ENCODE measurements at places on chromosomes 5 and 9. TPM values are rescaled to one million over a fixed set of nuclear protein-coding genes. Genes with fewer than 3 reads are reported as not detected.

BDP1 gene
- total RNA-seq, result 10.1 TPM

SLC1A3 gene
- total RNA-seq, result 33.9 TPM

FOXI1 gene
- not detected for total RNA-seq

ARID3C gene
- total RNA-seq, result 0.08 TPM

GTF2H2 gene
- total RNA-seq, result 23.0 TPM

AJM1 gene
- total RNA-seq, result 0.90 TPM

SHB gene
- total RNA-seq, result 28.8 TPM

GABRA1 gene
- not detected for total RNA-seq

HSD17B3 gene
- total RNA-seq, result not detected

MOB3B gene
- 0.15 TPM for total RNA-seq

EGFLAM gene
- 2.1 TPM for total RNA-seq

RALGDS gene
- 22.1 TPM for total RNA-seq

SPATA6L gene
- 0.23 TPM for total RNA-seq

ANGPTL2 gene
- total RNA-seq, result 3.8 TPM

ELOVL7 gene
- total RNA-seq, result under 0.01 TPM

DRD1 gene
- total RNA-seq, result 0.70 TPM

GDNF gene
- total RNA-seq, result 0.35 TPM

ZDHHC11B gene
- 0.12 TPM for total RNA-seq

KCNV2 gene
- total RNA-seq, result not detected

RMND5B gene
- 20.4 TPM for total RNA-seq

CRHBP gene
- total RNA-seq, result 0.82 TPM

MAT2B gene
- total RNA-seq, result 61.1 TPM

ALDH1A1 gene
- total RNA-seq, result 28.2 TPM

TLX3 gene
- not detected for total RNA-seq

MYMK gene
- total RNA-seq, result not detected

FAM169A gene
- total RNA-seq, result under 0.01 TPM

CDKN2B gene
- total RNA-seq, result 11.2 TPM

SELENOP gene
- 2.6 TPM for total RNA-seq

ENTREP1 gene
- 0.23 TPM for total RNA-seq

LCN12 gene
- total RNA-seq, result not detected

QRFP gene
- total RNA-seq, result not detected

HAVCR1 gene
- total RNA-seq, result not detected

OCLN gene
- total RNA-seq, result 3.5 TPM

HTR4 gene
- 0.08 TPM for total RNA-seq

All from smooth muscle cell of the coronary artery (primary cell).